ENCODE measurements at places on chromosomes 12 and 14.
A peak's percentile ranks its signal among the peaks of the same experiment; 100 is the strongest.

GRCh38 chr14:101603096-101603495, 41.8 kb downstream of the DIO3 start:
- no peak for DNase-seq

GRCh38 chr14:46490238-46490685, 161.3 kb downstream of the RPL10L start:
- no peak for DNase-seq

GRCh38 chr12:5377997-5378592, 53.8 kb upstream of the NTF3 start:
- no peak for DNase-seq

DNA sequence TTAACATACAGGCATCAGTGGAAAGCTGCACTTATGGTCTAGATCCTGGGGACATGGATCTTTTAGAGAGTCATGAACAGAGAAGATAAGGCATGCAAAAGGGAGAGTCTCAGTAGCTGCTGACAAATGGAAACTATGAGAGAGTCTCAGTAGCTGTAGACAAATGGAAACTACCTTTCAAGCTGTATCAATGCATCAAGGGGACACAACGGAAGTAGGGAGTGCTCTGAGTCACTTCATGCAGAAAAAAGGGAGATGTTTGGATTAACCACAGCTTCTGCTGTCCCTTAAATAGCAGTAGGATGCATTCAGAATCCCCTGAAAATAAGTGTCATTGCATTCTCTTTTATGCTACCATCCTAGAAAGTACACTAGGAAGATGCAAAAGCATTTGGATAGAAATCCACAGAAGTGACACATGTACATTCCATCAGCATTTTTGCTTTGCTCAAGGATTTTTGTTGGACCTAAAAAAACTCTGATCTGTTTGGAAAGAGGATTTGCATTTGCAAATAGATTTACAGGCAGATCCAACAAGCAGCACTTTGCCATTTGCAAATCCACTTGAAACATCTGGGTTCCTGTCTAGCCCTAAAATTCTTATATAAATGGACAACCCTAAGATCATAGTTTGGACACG, 227.5 kb upstream of the LMO3 start:
- no peak for DNase-seq

GRCh38 chr12:104479123-104479662, 22.4 kb downstream of the CHST11 start:
- DNase-seq, result no peak

DNA sequence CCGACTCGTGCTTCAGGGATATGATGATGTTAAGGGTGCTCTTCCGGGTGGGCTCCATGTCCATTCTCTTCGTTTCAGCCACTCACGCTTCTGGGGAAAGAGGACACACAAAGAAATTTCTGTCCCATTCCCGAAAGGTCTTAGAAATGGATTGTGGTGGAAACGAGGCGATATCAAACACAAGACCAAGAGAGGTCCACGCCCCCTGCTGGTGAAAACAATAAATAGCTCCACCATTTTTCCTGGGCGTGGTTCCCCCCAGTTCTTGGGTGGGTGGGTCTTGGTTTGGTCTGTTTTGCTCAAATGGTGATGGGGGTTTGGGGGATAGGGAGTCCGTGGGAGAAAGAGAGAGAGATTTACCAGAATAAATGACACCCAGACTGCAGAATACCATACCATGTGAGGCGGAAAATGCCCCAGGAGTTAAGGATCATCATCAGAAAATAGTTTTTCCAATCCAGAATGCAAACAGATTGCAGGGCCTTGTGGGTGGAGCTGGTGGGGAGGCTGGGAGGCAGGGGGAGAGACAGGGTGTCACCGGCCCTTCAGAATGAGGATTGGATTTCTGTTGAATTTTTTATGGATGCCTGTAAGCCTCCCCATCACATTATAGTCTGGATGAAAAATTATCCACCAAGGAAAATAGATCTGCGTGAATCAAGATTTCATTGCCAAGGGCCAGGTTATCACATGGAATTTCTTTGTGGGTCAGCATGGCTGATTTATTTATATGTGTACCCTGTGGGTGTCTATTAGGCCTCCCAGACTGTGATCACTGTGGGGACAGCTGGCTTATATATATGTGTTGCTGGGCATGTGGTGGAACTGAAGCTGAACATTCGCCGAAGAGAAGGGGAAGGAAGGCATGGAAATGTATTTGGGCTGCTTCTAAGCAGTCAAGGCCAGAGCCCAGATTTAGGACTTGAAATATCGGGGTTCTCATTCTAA, 55.8 kb downstream of the SRRM4 start:
- DNase-seq, result peak; percentile 7

DNA sequence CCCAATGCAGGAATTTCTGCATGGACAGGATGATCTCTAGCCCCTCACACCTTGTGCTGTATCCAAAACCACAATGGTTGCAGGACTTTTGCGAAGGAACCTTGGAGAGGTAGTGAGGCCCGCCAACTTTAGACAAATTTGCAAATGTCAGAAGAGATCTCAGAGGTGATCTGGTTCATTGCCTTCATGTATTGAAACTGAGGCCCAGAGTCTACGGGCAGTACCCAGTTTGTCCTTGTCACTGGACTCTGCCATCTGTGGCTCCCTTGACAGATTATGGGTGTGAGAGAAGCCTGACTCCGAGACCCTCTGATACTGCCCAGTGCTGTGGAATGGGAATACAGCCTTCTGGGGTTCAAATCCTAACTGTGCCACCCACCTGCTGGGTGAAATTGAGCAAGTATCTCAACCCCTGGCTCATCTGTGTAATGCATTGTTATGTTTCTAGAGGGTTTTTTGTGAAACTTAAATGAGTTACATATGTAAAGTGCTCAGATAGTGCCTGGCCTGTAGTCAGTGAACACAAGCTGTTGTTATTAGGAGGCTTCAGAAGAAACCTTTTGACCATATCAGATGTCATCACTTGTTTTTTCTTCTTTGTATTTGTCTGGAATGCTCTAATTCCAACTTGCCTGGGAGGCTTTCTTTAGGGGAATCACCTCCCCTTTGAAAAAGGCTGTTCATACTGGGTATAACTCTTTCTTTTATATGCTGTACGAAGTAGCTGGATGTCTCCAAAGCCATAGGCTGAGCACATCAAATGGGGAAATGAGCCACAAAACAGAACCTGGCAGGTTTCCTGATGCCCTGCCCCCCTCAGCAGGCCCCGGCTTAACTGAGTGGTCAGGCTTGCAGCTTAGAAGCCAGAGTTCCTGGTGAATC, 71.4 kb upstream of the SRSF5 start:
- DNase-seq, result no peak

DNA sequence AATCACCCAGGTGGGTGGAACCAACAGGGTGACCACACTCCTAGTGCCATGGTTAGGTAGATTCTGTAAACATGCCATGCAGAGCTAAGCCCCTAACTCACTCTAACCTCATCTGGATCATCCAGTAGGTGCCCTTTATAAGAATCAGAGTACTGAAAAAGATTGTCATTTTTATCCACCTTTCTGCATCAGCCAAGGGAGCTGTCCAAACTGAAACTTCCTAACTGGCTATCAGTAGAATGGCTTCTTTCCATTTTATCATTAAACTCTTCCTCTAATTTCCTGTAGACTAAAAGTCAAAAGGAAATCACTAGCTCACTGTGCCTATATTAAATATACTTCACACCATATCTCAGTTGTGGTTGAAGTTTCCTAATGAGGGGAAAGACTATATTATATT, 6.5 kb downstream of the KCNK10 start:
- no peak for DNase-seq

All from Panc1 (cell line).